ENCODE measurements at places on chromosomes 3 and 15.

DNA sequence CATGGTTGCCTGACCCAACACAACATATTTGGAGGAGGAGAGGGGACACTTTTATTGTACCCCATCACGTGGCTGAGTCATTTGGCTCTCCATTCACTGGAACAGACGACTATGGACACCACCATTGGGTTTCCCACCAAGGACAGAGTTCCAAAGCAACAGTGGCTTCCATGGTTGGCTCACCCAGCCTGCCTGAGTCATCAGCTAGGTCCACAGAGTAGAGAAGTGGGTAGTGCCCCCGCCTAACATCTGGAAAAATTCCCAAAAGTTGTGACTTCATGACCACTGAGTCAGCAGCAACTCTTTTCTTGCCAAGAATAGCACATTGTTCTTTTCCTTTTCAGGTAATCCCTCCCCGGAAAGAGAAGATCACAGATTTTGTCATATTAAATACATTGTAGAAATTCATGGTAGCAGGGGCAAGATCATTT lies 3.0 kb upstream of the PPP1R2 start:
- peaks cover 87% of the 10 kb centered on the region for H3K4me1 ChIP-seq
- DNase-seq, result no peak
- peak overlapping the region; percentile 31 for H3K27ac ChIP-seq
- H3K36me3 ChIP-seq, result no peaks in the 10 kb centered on the region

GRCh38 chr3:40871394-40871793 lies 327.9 kb upstream of the CTNNB1 start:
- no peak for DNase-seq
- no peaks in the 10 kb centered on the region for H3K36me3 ChIP-seq
- H3K27me3 ChIP-seq, result no peaks in the 10 kb centered on the region
- H3K4me3 ChIP-seq, result no peak overlapping the region
- H3K4me1 ChIP-seq, result no peaks in the 10 kb centered on the region

GRCh38 chr3:16548721-16549120 lies 35.2 kb upstream of the RFTN1 start:
- DNase-seq, result no peak
- peaks cover 23% of the 10 kb centered on the region for H3K4me1 ChIP-seq
- H3K4me3 ChIP-seq, result no peak overlapping the region
- H3K27ac ChIP-seq, result no peak overlapping the region

DNA sequence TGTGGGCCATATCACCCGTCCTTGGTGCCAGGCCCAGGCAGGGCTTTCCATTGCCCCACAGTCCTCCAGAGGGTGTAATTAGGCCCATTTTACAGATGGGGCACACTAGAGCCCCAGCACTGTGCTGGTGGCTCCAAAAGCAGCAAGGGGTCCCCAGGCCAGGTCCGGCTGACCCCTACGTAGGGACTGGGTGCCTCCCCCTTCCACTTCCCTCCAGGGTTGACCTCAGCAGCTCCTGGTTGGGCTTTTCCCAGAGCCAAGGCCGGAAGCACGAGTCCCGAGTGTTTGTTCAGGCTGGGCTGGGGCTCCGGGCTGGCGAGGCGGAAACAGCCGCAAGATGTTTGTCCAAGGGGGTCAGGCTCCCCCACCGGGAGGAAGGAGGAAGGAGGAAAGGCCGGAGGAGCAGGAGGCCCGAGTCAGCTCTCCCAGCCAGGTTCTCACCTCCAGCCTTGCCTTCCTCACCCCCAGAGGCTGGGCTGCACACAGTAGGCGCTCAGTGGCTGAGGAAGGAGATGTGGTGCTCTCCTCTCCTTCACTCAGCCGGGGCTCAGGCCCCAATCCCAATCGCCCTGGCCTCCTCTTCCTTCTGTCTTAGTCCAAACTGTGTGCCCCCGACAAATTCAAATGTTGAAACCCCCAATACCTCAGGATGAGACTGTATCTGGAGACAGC lies 17.1 kb upstream of the PLXND1 start:
- H3K27ac ChIP-seq, result peak overlapping the region; percentile 21
- no peaks in the 10 kb centered on the region for H3K36me3 ChIP-seq
- no peak overlapping the region for H3K4me3 ChIP-seq
- peaks cover 100% of the 10 kb centered on the region for H3K4me1 ChIP-seq
- no peaks in the 10 kb centered on the region for H3K27me3 ChIP-seq
- peak; percentile 85 for DNase-seq

- H3K27me3 ChIP-seq, result peaks cover 42% of the 10 kb centered on the region
- H3K27ac ChIP-seq, result no peak overlapping the region
- H3K4me1 ChIP-seq, result peaks cover 46% of the 10 kb centered on the region
- no peak for DNase-seq
Measured at GRCh38 chr3:186359078-186359477, 3.0 kb downstream of the DGKG start.

DNA sequence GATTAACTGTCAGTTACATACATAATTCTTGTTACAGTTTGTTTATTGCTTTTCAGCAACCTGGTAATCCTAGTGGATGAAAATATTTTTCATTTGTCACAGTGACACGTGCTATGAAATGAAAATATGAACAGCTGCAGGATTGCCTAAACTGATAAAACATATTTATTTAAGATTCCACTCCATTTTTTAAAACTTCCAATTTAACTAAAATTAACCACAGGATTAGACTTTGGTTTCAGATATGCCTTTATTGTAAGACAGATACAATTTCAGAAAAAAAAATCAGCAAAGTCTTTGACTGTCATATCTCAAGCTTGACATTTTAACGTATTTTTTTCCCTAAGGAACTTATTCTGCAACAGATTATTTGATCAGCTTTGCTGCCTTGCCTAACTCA lies 550.7 kb downstream of the ROBO1 start:
- no peak overlapping the region for H3K4me3 ChIP-seq
- no peak for DNase-seq
- H3K4me1 ChIP-seq, result no peaks in the 10 kb centered on the region
- no peaks in the 10 kb centered on the region for H3K27me3 ChIP-seq
- no peak overlapping the region for H3K27ac ChIP-seq

- no peaks in the 10 kb centered on the region for H3K27me3 ChIP-seq
- H3K4me3 ChIP-seq, result no peak overlapping the region
- H3K27ac ChIP-seq, result no peak overlapping the region
- H3K36me3 ChIP-seq, result peaks cover 98% of the 10 kb centered on the region
- H3K4me1 ChIP-seq, result peaks cover 9% of the 10 kb centered on the region
Measured at GRCh38 chr15:64686130-64686735, 89.2 kb downstream of the RBPMS2 start.

DNA sequence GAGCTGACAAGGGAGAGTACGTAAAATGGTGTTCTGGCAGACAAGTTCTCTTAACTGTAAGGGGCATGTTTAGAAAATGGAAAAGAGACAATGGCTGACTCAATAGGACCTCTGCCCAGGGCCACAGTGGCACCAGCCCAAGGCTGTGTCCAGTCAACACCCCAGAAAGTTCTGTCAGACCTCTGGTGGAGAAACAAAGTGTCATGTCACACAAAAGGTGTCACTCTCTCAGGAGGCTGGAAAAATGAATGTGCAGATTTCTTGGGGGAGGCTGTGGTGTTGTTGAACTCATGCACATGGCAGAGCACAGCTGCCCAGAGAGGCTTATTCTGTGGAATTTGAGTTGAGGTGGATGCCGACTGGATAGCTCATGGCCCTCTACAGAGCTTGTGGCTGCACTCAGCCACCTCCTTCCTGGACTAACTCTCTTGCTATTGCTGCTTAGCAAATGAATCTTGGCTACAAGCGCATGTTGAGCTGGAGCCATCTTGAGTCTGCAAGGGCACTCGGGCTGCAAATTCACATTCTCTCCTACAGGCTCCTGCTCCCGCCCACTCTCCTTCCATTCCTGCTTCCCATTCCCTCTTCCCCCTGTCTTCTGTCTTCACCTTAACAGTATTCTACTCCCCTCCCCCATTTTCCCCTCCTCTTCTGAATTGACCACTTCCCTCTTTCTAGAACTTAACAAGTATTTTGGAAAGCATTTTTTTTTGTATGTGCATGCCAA lies 55.8 kb upstream of the SLC7A14 start:
- no peaks in the 10 kb centered on the region for H3K27me3 ChIP-seq
- H3K4me3 ChIP-seq, result no peak overlapping the region
- H3K4me1 ChIP-seq, result no peaks in the 10 kb centered on the region

DNA sequence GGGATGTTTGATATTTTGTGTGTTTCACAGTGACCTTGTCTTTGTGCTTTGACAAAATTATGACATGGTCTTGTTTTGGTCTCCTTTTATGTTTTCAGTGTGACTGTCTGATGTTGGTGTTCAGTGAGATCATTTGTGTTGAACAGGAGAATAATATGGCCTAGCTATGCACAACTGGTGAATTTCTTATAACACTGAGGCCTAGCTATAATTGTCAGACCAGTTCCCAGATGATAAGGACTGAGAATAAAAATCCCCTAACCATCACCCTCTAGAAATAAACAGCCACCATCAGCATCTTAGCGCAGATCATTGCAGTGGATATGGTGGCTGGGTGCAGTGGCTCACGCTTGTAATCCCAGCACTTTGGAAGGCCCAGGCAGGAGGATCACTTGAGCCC lies 66.8 kb upstream of the LIMD1 start:
- H3K4me1 ChIP-seq, result no peaks in the 10 kb centered on the region
- DNase-seq, result no peak
- H3K36me3 ChIP-seq, result peaks cover 41% of the 10 kb centered on the region
- H3K27ac ChIP-seq, result no peak overlapping the region
- H3K27me3 ChIP-seq, result no peaks in the 10 kb centered on the region
- no peak overlapping the region for H3K4me3 ChIP-seq

GRCh38 chr3:123750659-123751420 lies 133.3 kb downstream of the MYLK start:
- no peaks in the 10 kb centered on the region for H3K4me1 ChIP-seq
- H3K4me3 ChIP-seq, result no peak overlapping the region
- H3K27ac ChIP-seq, result no peak overlapping the region

DNA sequence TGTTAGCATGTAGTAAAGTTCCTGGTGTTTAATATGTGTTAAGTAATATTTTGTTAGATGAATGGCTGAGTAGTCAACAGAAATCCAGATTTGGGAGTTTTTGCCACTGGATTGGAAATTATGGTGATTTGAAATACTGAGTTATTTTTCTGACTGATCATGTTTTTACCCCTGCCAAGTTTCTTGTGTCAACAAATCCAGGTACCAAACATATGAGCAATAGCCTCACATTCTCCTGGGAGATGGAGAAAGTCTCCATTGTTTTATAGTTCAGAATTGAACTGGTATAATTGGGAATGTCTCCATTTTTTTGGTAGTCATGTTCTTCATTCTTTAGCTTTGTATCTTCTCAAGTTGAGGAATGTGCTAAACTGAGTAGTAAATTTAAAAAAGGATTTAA lies 767.2 kb upstream of the LMCD1 start:
- no peak overlapping the region for H3K27ac ChIP-seq
- no peak overlapping the region for H3K4me3 ChIP-seq
- H3K36me3 ChIP-seq, result no peaks in the 10 kb centered on the region
- H3K27me3 ChIP-seq, result no peaks in the 10 kb centered on the region
- no peak for DNase-seq

- no peak overlapping the region for H3K27ac ChIP-seq
- no peaks in the 10 kb centered on the region for H3K36me3 ChIP-seq
- peaks cover 76% of the 10 kb centered on the region for H3K4me1 ChIP-seq
- no peak for DNase-seq
- H3K27me3 ChIP-seq, result no peaks in the 10 kb centered on the region
Measured at GRCh38 chr15:52042051-52042851, 23.2 kb downstream of the MAPK6 start.

GRCh38 chr15:47846128-47846868 lies 129.0 kb downstream of the SEMA6D start:
- no peak for DNase-seq
- H3K4me3 ChIP-seq, result no peak overlapping the region
- H3K4me1 ChIP-seq, result no peaks in the 10 kb centered on the region
- H3K36me3 ChIP-seq, result no peaks in the 10 kb centered on the region
- H3K27me3 ChIP-seq, result no peaks in the 10 kb centered on the region
- H3K27ac ChIP-seq, result no peak overlapping the region

DNA sequence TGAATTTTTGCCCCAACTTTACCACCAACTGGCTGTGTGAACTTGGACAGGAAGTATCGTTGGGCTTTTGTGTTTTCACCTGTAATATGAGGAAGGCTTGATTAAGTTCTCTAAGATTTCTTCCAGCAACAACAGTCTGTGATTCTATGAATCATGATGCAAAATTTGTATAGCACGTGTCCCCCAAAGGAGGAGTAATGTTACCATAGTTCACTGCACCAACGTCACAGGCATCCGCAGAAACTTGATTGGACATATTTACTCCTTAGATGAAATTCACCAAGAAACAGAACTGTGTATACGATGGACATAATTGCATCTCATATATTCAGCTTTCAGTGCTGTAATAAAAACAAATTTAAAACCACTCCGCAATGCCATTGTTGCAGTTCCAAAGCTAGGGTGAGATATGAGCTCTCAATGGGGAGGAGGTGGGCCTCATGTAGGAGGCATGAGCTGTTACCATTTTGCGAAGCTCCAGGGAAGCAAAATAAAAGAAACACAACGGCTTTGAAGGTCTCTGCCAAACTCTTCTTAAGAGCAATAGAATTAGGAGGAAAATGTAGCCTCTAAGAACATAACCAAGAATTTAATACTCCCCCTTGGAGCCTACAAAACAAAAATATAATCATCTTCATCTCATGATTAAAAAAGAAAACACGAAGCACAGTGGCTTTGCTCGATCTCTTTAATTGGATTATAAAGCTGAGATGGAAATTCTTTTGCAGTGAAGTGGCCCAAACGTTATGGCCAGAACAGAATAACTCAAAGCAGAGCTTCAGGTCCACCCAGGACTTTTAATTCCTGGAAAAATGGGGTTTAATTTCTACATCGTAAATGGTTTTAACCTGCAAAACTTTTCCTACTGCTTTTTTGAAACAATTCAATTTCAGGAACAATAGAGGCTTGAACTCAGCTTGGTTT lies 80.7 kb downstream of the CHST2 start:
- H3K27ac ChIP-seq, result no peak overlapping the region
- DNase-seq, result no peak
- no peak overlapping the region for H3K4me3 ChIP-seq
- no peaks in the 10 kb centered on the region for H3K36me3 ChIP-seq

GRCh38 chr15:92425578-92426225 lies 32.0 kb downstream of the ST8SIA2 start:
- H3K36me3 ChIP-seq, result no peaks in the 10 kb centered on the region
- no peaks in the 10 kb centered on the region for H3K4me1 ChIP-seq
- H3K27ac ChIP-seq, result no peak overlapping the region
- H3K27me3 ChIP-seq, result peaks cover 14% of the 10 kb centered on the region
- no peak overlapping the region for H3K4me3 ChIP-seq

GRCh38 chr3:186067360-186068242 lies 41.3 kb downstream of the ETV5 start:
- H3K4me3 ChIP-seq, result no peak overlapping the region
- H3K27ac ChIP-seq, result peak overlapping the region; percentile 46
- no peak for DNase-seq
- no peaks in the 10 kb centered on the region for H3K27me3 ChIP-seq
- H3K4me1 ChIP-seq, result peaks cover 29% of the 10 kb centered on the region

DNA sequence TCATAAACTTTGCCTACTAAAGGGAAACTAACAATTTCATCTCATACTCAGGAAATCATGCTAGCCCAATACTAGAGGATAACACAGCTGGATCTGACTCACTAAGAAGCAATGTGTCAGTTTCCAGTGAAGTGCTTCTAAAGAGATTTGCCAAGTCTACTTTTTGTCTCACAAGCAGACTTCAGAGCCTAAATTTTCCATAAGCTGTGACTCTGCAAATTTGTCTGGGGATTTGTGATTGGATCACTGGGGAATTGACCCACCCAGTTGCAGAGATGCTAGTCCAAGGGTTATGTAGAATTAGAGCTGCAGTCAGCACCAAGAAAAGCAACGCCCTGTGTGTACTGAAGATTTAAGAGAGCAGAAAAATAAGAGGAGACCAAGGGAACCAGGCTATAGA lies 647.1 kb downstream of the NTRK3 start:
- no peak overlapping the region for H3K4me3 ChIP-seq
- no peak for DNase-seq
- no peaks in the 10 kb centered on the region for H3K27me3 ChIP-seq
- H3K36me3 ChIP-seq, result no peaks in the 10 kb centered on the region

Measured in spleen (tissue), 13 donors.